Activated CD4-positive, alpha-beta T cell treated with anti-CD3 and anti-CD28 coated beads, Interleukin-2, Interleukin-6, amounts not matched to agents 100 ng/mL and 50 ng/mL, durations not matched to agents 16 hours and 8 hours (primary cell): ENCODE measurements at places on chromosomes 13 and 19.

- no peak for DNase-seq
These were observed 897 bp upstream of the DMKN start for GRCh38 chr19:35514282-35514809.

DNA sequence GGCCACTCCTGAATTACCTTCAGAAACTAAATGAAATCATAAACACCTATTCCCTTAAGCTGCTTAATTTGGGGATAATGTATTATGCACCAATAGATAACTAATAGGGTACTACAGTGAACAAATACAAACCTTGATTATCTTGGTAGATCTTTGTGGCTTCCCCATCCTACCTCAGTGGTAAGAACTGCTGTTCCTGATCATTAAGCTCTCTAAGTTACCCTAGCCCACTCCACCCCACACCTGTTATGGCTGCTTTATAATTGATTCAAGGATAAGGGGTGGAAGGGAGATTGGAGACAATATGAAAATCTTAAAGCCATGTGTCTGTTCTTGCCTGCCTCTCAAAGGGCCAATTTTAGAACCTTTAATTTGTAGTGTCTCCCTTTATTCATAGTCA lies 121.2 kb downstream of the LMO7 start:
- DNase-seq, result no peak

GRCh38 chr13:80116107-80116506 lies 224.8 kb downstream of the SPRY2 start:
- no peak for DNase-seq

GRCh38 chr19:36244066-36244465 lies 29.2 kb downstream of the ZNF146 start:
- no peak for DNase-seq

DNA sequence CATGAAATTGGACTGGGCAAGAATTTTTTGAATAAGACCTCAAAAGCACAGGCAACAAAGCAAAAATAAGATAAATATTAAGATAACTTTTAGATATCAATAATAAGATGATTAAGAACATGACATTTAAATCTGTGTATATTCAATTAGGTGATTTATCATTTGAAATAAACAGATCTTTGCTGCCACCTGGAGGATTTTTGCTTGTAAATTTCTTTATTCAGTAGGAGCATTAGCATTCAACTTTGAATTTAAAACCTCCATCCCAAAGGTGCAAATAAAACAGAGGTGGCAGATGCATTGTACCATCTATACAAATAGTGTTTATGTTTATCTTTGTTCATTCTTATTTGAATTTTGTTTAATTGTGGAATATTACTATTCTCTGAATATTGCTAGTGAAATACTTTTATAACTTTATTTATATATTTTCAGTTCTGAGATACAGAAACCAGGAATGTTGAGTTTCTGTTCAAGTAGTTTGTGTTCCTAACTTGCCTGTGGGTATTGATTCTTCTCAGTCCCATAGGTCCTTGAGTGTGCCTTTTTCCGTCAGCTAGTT lies 20.9 kb downstream of the COG6 start:
- DNase-seq, result peak; percentile 32

DNA sequence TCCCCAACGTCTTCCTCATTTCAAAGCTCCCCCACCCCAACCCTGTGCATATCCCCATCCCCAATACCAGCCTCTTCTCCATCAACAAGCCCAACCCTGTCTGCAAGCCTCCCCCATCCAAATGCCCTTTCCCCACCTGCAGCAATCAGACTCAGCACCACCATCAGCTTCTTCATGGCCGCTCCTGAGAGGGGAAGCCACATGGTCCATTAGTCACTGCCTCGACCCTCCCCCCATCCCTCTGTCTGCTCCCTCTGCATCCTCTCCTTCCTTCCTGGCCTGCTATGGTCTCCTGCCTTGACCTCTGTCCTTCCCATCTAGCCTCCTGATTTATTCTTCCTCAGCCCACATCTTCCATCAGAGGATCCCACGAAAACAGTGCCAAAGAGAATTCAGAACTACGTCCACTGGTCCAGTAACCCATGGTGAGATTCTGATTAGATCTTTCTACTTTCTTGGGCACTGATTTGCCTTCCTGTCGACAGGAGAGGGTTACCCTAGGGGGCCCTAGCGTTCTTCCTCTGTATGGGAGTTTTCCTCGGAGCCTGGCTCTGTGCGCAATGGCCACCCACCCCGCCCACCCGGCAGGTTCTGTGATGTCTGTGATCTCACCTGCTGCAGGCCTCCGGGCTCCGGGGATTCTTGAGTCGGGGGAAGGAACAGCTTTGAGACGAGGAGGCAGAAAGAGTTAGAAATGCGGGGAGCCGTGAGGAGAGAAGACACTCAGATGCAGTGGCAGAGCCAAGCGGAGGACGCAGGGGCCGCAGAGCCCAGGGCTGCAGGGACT lies 1.3 kb downstream of the KLK6 start:
- no peak for DNase-seq

GRCh38 chr13:113105032-113105920 lies at the start of gene F7:
TSS of gene F7 (plus strand) at chr13:113105791. CDS start at chr13:113105842, 51 bp downstream.
- no peak for DNase-seq

GRCh38 chr13:66520511-66521355 lies 709.4 kb downstream of the PCDH9 start:
- DNase-seq, result no peak

GRCh38 chr19:4576016-4576933 lies 16.8 kb upstream of the SEMA6B start:
- peak; percentile 77 for DNase-seq

DNA sequence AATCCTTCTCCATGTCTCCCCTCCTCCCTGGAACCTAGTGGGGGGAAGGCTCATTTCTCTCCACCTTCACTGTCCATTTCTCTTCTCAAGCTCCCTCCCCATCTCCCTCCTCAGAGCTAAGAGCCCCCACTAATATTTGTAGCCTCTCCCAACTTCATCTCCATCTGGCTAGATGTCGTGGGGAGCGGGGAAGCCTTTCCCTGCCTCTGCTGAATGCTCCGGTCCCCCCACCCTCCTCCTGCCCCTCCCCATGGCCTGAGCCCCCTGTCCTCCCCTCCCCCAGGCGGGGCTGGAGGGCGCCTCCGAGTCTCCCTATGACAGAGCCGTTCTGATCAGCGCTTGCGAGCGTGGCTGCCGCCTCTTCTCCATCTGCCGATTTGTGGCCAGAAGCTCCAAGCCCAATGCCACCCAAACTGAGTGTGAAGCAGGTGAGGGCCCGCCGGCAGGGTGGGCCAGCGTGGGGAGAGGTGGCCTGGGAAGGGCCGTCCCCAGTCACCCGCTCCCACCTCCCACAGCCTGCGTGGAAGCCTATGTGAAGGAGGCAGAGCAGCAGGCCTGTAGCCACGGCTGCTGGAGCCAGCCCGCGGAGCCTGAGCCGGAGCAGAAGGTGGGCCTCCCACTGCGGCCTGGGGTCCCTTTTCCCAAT lies 1.0 kb downstream of the TMEM59L start:
- DNase-seq, result no peak

DNA sequence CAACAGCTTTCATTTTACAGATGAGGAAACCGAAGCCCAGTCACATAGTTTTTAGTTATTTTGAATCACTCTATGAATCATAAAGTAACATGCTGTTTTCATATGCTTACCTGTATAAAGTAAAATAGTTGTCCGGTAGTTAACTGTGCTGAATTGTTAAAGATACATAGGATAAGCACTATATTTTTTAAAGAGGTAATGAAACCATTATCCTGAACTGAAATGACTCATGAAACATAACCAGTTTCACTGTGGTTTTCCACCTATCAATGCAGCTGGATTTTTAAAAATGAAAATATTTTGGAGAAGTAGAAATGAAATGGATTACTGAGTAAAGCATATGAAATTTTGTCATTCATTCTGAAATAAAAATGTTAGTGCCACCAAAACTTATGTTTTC lies 655.0 kb downstream of the OLFM4 start:
- DNase-seq, result no peak

GRCh38 chr19:46471811-46472543 lies 614 bp upstream of the PNMA8A start:
- DNase-seq, result no peak

DNA sequence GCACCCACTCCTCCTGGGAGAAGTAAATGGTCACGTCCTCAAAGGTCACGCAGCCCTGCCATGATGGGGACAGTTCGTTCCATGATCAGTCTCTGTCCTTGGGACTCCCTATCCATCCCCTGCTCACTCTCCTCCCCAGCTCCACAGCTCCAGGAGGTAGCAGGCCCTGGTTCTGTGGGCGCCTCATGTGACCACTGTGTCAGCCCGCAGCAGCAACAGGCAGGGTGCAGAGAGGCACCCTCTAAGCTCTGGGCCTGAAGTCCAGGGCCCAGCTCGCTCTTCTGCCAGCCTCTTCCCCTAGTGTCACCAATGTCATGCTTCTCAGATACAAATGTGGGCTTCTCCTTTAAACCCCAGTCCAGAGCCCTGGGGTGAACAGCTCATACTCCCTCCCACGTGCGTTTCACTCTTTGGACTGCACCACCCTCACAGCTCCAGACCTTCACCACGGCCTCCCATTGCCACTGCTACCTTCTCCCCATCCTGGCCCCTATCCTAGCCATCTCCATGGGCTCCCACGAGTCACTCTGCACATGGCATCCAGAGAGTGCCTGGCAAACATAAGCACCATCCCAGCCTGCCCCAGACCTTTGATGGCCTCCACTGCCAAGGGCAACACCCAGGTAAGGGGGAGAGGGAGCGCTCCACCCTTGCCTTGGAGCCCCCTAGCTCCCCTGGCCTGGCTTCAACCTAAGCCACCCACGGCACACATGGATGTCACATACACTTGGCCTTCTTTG lies 2.9 kb downstream of the ZNF792 start:
- no peak for DNase-seq

GRCh38 chr19:32624410-32624809 lies 43.4 kb downstream of the PDCD5 start:
- DNase-seq, result no peak

GRCh38 chr13:62850331-62850730 lies 1434.7 kb upstream of the PCDH20 start:
- no peak for DNase-seq

DNA sequence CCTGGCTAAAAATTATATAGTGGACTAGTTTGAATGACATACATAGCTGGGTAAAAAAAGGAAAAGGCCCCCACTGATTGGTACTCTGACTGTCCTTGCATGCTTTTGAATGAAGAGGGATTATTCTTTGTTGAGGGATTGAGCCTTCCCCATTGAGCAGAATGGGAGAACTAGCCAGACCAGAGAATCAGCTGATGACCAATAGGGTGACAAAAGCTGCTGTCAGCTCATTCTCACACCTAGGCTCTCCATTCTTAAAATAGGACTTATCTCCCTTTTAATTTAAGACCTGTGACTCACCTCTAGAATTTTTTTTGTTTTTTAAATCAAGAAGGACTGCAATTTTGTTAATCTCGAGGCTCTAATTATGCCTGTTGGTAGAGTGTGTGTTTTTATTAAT lies 79.3 kb downstream of the CRYL1 start:
- DNase-seq, result no peak

GRCh38 chr19:13665125-13665905 lies 99.0 kb upstream of the MRI1 start:
- no peak for DNase-seq

- DNase-seq, result no peak
These were observed 800 bp downstream of the ELL start for GRCh38 chr19:18520848-18521691.

DNA sequence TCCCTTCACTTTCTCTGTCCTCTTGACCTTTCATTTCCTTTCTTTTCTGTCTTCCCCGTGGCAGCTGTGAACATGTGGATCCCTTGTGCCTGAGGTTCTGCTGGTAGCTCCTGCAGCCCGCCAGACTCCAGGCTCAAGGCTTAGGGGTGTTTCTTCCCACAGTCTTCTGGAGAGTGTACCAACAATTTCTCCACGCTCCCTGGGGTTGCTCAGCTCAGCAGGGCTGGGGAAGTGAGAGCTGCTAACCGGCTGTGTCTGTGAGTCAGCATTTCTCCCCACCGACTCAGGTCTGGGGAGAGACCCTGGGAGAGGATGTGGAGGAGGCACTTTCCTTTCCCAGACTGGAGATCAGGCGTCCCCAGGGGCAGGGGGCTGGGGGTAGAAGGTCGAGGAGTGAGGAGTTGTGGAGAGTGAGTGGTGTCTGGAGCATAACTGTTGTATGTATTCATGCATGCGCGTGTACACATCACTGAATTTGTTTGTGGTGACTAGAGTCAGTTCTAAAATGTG lies 193.6 kb downstream of the KCNRG start:
- DNase-seq, result no peak

DNA sequence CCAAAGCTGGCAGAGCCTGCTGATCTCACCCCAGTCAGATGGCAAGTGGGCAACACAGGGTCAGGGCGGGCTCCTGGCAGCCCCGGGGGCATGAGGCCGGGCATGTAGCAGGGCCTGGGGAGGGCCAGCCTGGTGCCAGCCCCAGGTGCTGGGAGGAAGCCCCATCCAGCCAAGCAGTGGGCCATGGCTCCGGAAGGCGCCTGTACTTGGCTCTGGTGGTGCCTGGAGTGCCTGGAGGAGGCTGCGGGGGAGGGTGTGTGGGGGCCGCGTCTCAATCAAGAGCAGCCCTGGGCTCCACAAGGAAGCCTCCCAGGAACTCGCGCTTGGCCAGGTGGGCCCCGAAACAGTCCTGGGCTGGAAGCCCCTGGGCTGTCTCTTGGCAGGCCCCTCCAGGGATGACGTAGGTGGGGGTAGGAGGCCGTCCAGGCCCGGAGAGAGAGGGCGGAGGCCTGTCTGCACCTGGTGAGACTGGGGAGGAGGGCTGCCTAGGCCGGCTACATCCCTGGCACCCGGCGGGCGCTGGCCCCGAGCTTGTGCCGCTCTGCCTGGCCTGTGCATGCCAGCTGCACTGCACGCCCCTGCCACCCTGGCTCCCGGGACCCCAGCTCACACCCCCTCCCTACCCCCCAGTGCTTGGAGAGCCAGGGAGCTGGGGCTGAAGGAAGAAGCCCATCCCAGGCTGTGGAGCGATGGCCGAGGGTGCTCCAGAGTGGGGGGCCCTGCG lies 45.9 kb downstream of the COMP start:
- DNase-seq, result no peak

DNA sequence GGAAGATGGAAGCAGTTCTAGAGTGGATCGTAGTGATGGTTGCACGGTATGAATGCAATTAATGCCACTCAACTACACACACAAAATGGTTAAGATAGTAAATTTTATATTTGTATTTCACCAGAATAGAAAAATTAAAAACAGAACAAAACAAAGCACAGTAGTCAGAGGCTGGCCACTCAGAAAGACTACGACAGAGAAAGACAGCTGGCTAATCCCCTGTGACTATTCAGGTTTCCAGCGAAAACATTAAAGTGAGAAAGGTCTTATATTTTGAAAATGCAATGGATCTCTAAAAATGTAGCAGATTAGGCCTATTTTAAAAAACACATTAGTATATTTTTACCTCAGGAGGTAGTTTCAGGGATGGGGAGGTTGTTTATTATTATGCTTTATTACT lies 131.3 kb upstream of the POSTN start:
- DNase-seq, result no peak

- no peak for DNase-seq
These were observed 7.7 kb downstream of the IRF2BP1 start for GRCh38 chr19:45878043-45878794.
